NCI-H187 treated with DMSO at 0.1 percent for 48 hours (cell line): ENCODE measurements at places on chromosomes 1 and 21.

DNA sequence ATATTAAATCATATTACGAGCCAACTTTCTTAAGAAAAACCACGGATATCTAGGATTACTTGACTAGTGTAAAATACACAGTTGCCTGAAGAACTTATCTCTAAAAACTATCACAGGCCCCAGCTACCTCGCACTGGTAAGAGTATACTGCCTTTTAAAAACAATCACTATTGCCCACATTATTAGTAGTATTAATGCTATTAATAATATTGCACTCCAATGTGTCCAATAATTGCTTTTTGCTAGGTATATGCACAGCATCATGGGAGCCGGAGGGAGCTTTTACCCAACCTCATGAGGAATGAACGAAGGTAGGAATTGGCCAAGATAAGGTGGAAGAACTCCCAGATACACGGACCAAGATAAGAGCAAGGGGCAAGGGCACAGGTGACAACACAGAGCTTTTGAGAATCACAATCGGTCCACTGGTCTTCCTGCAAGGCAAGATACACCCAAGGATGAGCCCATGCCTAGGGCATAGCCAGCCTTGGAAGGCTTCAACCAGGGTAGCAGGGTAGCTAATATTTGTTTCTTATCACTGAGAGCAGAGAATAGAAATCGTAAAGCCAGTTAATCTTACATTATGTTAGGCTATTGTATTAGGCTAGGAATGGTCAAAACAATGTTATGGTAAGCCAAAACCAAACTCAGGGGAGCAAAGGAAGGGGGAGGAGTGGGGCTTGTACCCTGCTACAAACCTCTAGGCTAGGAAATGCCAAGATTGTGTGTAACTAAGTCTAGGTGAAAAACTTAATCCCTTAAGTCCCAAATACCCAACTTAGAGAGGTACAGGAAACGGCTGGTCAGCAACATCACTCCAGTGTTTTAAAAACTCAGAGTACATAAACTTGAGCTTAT, 9.4 kb downstream of the GLUL start:
- DNase-seq = no peak

- DNase-seq = no peak
These were observed 453 bp downstream of the TFF3 start for GRCh38 chr21:42314616-42315295.

DNA sequence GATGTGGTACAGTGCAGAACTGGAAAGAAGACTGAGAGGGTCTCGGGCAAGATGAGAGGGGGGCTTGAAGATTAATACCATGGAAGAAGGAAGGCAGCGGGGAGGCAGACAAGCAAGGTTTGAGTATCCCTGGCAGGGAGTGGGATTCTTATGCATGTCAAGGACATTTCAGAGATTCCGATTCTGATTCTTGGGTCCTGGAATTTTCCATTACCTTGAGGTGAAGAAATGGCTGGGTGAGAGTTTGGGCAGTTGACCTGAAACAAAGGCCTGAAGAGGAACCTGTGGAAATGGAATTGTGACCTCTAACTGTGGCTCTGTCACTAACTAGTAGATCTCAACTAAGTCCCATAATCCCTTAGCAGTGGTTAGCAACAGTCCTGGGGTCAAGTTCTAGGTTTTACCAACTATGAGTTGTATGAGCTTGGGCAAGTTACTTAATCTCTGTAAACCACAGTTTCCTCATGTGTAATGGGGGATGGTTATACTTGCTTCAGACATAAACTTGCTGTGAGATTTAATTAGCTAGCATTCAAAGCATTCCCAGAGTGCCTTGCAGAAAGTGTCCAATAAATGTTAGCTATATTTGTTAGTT, 8.6 kb upstream of the ACTN2 start:
- DNase-seq = no peak

- DNase-seq = no peak
These were observed 30.6 kb downstream of the MORN1 start for GRCh38 chr1:2360588-2361364.

- no peak for DNase-seq
These were observed 14.4 kb downstream of the CCDC190 start for GRCh38 chr1:162846256-162847212.

GRCh38 chr1:30302858-30303257, 420.5 kb downstream of the MATN1 start:
- peak; percentile 23 for DNase-seq

- no peak for DNase-seq
These were observed 120.7 kb downstream of the TBX19 start for GRCh38 chr1:168401341-168401740.

DNA sequence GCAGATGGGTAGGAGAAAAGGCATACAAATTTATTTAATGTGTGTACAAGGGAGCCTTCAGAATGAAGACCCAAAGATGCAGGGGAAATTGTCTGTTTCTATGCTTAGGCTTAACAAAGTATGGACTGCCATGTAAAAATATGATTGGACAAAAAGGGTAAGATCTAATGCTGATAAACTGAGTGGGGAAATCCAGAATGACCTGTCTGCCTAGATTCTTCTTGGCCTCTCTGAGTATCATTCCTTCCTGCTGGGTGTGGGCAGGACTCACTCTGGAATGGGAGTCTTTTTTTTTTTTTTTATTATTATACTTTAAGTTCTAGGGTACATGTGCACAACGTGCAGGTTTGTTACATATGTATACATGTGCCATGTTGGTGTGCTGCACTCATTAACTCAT, 61.0 kb downstream of the IGSF5 start:
- DNase-seq = no peak

DNA sequence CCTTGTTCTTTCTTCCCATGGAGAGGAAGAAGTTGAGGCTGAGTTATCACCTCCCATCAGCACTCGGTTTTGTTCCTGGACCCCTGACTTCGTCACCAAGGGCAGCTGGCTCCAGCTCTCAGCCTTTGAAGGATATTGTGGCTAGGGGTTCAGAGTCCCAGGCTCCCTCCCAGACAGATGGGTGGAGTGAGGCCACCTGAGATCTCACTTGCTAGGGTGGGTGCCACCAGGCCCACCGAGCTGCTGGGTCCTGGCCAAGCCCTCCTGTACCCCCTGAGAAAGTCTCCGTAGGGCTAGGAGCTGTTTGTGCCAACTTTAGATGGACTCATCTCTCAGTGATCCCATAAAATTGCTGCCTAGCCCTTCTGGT, 6.9 kb downstream of the MX2 start:
- DNase-seq = no peak

DNA sequence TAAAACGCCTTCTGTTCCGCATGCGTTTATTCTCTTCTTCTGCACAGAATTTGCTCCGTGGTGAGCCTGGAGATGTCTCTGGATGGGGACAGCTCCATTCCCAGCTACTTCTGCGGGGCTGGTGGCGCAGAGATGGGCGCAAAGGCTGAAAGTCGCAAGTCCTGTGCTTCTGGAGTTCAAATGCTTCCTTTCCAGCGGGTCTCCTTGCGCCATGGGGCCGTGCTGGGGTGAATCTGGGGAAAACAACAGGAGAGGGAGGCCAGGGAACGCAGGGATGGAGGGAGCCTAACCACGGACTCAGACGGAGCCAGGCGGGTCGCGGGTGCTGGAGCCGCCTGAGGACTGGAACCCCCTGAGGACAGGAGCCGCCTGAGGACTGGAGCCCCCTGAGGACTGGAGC, 2.9 kb upstream of the OR2T12 start:
- DNase-seq = no peak

- no peak for DNase-seq
These were observed 391.9 kb downstream of the PTPRU start for GRCh38 chr1:29628190-29628589.

GRCh38 chr1:34779526-34779925, 1.5 kb upstream of the GJB3 start:
- DNase-seq = no peak

DNA sequence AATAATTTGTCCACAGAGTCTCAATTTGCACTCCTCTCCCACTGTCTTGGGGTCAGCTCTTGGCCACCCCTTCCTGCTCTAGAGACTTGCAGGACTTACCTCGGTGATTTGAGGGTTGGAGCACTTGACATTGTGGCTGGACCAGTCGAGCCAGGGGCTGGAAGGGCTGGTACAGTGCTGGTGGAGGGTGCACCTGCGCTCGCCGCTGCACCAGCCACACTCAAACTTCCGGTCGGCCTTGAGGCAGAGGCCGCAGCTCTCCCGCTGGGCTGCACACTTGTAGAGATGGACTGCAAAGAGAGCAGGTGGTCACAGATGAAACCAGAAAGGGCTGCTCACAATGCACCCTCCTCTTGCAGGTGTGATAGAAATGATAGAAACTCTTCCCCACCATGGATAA, 165.0 kb downstream of the PLXNA2 start:
- DNase-seq = no peak

DNA sequence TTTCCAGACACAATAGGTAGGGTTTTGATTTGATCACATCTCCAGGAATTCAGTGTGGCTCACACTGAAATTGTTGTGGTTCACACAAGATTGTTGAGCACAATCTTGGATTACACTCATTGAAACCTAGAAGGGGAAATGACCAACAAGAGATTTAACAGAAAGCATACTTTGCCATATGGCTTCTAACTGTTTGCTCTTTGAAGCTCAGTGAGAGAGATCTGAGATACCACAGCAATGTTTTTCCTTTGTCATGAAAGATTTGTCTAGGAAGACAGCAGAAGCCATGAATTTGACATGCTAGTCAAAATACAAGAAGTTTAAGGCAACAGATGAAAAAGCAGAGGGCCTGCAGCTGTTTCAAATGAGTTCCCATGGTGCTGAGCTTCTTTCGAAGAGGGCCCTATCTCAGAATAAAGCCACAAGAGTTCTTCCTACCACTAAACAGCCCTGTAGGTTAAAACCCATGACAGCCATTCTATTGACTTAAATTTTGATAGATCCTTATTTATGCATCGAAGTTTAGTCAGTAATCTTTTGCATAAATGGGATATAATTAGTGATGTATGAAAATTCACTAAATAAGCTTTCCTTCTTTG, 650.4 kb downstream of the LTN1 start:
- DNase-seq = no peak

DNA sequence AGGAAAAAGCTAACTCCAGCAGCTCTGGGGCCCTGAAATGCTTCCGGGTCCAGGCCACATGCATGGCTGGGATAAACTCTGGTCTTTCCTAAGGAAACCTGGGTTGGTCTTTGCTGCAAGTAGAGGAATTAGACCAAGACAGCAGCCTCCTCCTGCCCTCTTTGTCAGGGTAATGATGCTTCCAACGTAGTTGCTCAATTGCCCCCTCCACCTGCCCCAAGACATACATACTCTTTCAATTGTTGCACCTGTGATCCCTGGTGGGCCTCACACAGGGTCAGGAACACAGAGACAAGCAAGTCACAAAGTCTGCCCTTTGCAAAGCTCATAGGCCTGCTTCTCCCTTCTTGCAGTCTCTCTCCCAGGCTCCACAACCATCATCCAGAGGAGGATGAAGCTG, 41.9 kb upstream of the GRIK3 start:
- no peak for DNase-seq

DNA sequence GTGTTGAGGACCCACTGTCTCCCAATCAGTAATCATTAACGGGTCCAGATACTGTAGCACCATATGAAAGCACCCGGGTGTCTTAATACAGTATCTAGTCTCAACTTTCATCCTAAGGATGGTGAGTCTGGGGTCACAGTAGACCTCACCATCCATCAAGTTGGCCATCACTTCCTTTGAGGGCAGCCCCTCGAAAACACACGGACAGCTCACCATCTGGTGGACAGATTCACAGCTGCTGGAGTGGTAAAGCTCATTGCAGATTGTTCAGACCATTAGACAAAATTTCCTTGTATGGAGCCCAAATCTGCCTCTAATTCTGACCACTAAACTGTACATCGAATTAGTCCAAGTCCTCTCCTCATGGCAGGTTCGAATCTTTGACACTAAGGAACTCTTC, 123.1 kb downstream of the PGBD5 start:
- DNase-seq = no peak

- DNase-seq = no peak
These were observed 70.1 kb downstream of the INTS7 start for GRCh38 chr1:211965108-211965805.

- no peak for DNase-seq
These were observed 272.0 kb downstream of the FOXD2 start for GRCh38 chr1:47709872-47710231.

GRCh38 chr1:25122747-25123146, 109.6 kb downstream of the SYF2 start:
- DNase-seq = no peak

GRCh38 chr1:25110485-25110884, 121.8 kb downstream of the SYF2 start:
- no peak for DNase-seq

GRCh38 chr1:170471398-170472053, 60.4 kb upstream of the GORAB start:
- DNase-seq = no peak

DNA sequence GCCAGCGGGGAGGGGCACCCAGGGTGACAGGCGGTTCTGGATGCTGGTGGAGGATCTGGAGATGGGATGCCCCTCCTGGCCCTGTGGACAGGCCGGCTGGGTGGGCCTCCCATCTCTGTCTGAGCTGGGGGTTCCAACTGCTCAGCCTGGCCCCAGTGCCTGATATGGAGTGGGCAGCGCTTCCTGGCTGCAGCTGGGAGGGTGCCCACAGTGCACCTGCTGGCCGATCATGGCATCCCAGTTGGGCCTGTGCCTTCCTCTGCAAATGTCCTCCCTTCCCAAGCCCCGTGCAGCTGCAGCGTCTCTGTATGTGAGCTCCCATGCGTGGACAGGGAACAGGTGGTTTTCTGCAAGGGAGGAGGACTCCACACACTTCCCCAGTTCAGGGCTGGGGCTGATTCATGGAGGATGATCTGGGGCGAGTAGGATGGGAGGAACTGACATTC, 2.1 kb downstream of the PFKL start:
- DNase-seq = no peak

DNA sequence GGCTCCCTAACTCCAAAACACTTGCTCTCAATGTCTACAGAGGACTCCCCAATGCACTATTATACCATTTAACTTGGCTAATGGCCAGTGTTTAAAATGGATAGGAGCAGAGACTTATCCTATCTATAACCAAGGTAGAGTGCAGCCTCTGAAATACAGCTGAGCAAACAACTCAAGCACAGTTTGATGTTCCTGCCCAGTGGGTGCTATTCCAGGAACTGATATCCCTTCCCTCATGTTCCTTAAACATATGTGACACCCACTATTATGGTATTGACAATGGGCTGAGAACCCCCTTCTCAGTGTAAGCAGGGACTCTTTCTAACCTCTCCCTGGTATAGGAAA, 51.7 kb downstream of the SH3GLB1 start:
- DNase-seq = peak; percentile 75

DNA sequence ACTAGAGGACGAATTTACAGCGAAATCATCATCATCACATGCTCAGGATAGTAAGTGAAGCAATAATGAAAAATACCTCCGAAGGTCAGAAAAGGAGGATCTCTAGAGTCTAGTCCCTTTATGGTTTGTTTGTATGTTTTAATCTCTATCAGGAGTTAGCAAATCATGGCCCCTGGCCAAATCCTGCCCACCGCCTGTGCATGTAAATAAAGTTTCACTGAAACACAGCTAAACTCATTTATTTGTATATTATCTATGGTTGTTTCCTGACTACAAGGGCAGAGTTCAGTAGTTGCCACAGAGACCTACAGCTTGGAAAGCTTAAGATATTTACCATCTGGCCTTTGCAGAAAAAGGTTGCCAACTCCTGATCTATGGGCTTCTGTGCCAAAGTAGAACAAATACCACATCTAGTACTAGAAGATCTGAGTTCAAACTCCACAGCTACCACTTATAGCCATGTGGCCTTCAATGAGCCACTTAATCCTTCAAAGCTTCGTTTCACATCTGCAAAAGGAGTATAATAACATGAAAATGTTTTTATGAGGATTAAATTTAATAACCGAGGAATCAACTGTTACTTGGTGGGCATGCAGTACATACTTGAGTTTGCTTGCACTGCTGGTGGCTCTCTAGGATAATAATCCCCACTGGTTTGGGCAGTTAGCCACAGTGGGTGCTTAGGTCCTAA, 94.0 kb upstream of the KIF26B start:
- no peak for DNase-seq
